Stimulated activated CD8-positive, alpha-beta memory T cell treated with anti-CD3 and anti-CD28 coated beads, Interleukin-15, amount 100 ng/mL, for 24 hours (primary cell): ENCODE measurements at places on chromosomes 11 and 22.

DNA sequence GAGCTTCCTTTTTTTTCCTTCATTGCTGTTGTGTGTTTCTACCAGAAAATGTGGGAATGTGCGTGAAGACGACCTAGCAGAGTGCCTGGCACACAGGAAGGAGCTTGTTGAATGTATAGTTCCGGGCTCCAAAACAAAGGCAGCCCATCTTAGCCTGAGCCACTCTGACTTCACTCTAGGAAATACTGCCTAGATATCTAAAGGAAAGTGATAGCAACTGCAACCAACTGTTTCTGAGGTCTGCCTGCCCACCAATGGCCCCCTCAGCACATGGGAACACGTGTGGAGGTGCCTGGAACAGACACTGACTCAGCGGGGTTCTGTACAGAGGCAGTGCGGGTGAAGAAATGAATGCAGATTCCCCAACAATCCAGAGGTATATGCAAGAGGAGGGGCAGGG, 14.7 kb upstream of the XBP1 start:
- DNase-seq: no peak

- no peak for DNase-seq
These were observed 59.3 kb downstream of the CD82 start for GRCh38 chr11:44624761-44625221.

GRCh38 chr22:38291201-38291777, 18.5 kb upstream of the TMEM184B start:
- DNase-seq: no peak

GRCh38 chr11:79006854-79007253, 432.2 kb upstream of the NARS2 start:
- no peak for DNase-seq
